ENCODE measurements at places on chromosomes 11 and 22.

- no peak for DNase-seq
Measured at GRCh38 chr11:118625976-118626375, 18.6 kb downstream of the PHLDB1 start.

DNA sequence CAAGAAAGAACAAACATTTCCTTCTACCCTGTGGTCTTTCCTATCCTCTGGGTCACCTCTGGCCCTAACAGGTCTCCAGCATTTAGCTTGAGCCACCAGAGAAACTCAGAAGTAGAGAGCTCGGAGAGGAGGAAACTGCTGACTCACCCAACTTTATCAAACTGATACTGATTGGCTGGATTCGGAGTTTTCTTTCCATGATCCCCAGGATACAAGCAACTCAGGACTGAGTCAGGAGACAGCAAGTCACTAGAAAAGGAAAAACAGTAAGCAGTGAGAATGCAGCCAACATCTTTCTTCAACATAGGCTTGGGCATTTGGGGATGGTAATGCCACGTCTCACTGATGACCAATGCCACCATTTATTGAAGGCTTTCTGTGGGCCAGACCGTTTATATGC lies 32.7 kb downstream of the THOC5 start:
- peak; percentile 36 for DNase-seq

- DNase-seq = no peak
Measured at GRCh38 chr22:27542602-27543001, 259.0 kb downstream of the MN1 start.

- no peak for DNase-seq
Measured at GRCh38 chr11:59923813-59924212, 14.4 kb upstream of the OOSP1 start.

DNA sequence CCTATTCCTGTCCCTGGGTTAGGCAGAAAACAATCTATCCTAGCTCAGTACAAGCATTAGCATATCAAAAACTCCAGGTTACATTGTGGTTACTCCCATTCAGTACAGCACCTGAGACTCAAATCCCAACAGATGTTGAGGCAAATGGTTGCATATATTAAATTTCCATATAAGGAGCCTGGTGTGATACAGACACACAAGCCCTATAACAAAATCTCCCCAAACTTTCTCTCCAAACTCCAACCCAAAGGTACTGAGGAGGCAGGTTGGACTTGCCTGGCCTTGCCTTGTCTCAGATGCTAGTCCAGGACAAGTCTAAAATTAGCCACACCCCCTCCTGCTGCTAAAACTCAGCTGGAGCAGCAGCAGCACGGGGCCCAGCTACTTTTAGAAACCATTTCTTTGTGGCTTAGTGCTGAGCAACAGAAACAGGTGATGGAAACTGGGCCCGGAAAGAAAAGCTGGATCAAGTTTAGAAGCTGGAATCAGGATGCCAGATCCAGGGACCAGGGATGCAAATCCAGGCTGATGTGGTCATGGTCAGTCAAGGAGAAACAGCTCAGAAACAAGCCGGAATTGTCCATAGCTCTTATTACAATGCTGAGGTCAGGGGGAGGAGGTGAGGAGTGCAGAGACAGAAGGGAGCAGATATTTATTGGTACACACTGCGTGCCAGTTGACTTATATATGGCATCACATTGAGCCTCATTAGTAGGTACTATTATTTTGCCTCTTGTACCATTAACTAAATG lies 73.7 kb upstream of the AMOTL1 start:
- no peak for DNase-seq

GRCh38 chr11:2650343-2650867 lies 49.4 kb downstream of the KCNQ1OT1 start:
- no peak for DNase-seq

- no peak for DNase-seq
Measured at GRCh38 chr22:50713571-50714056, 24.4 kb upstream of the ACR start.

DNA sequence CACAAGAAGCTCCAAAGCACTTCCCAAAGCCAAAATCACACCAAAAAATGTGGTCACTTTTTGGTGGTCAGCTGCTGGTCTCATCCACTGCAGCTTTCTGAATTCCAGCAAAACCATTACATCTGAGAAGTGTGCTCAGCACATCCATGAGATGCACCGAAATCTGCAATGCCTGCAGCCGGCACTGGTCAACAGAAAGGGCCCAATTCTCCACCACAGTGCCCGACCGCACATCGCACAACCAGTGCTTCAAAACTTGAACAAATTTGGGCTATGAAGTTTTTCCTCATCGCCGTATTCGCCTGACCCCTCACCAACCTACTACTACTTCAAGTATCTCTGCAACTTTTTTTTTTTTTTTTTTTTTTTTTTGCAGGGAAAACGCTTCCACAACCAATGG lies 89.9 kb upstream of the LUZP2 start:
- DNase-seq = no peak

GRCh38 chr11:133991101-133991500 lies 34.3 kb upstream of the IGSF9B start:
- no peak for DNase-seq

- DNase-seq = no peak
Measured at GRCh38 chr22:21766691-21767462, 31.3 kb upstream of the YPEL1 start.

DNA sequence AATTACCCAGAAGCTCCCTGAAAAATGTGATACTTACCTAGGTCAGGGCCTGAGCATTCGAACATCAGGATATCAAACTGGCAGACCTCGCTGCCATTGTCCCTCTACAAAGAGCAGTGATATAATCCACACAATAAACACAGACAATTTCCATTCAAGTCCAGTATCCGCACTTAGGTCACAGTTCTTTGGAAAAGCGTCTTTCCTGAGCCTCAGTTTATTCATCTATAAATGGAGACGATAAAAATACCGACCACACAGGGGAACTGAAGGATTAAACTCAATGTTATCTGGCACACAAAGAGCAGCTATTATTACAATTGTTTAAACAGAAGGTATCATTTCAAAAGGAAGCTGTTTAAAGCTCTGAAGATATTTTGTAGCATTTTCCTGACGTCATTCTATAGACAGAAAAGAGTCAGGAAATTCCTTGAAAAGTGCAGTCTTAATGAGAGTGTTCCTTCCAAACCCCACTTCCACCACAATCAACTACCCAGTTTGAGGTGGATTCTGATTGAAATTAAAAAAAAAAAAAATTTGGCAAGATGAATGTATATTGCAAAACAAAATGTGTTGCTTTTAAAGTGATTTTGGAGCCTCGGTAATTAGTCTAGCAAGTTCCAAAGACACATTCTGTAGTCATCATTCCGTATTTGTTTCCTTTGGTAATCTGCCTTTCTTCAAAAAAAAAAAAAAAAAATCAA lies 47.2 kb upstream of the IGSF9B start:
- no peak for DNase-seq

- DNase-seq = no peak
Measured at GRCh38 chr22:43921370-43921769, 2.2 kb upstream of the PNPLA3 start.

DNA sequence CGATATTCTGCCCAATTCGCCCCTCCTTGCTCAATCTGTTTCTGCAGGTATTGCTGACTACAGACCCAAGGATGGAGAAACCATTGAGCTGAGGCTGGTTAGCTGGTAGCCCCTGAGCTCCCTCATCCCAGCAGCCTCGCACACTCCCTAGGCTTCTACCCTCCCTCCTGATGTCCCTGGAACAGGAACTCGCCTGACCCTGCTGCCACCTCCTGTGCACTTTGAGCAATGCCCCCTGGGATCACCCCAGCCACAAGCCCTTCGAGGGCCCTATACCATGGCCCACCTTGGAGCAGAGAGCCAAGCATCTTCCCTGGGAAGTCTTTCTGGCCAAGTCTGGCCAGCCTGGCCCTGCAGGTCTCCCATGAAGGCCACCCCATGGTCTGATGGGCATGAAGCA lies 9.2 kb upstream of the SLC35E4 start:
- DNase-seq = no peak

DNA sequence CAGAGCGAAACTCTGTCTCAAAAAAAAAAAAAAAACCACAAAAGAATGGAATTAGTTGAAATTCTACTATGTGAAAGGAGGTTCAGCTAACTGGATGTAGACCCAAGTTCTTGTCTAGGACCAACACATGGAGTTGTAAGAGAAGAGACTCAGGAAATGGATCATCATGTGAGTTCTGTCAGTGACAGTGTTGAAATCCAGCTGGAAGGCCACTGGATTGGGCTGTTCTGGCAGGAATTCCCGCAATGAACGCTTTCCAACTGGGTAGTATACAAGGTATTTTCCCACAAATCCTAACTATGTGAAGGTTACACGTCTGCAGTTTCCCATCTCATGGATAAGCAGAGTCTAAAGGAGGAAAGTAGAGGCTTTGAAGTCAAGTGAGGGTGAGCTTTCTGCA lies 151.2 kb downstream of the MAML2 start:
- no peak for DNase-seq

DNA sequence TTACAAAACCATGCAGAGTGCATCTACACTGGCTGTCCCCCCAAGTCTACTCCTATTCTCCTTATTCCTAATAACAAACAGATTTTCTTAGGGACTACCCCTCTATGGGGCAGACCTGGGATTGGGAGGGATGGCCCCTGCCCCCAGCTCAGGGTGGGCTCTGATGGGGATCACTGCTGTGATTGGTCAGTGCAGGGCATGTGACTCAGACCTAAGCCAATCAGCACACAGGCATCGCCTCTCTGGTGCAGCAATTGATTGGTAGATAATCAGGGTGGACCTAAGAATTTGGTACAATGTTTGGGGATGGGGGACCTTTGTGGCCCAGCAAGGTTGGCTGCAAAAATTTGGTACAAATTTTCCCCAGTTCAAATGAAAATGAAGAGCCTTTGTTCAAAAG lies 57.2 kb upstream of the SHANK2 start:
- DNase-seq = no peak

- DNase-seq = no peak
Measured at GRCh38 chr11:67056267-67057204, at the start of gene RHOD. Gene RHOD, plus strand, starts transcription at chr11:67056847. Its CDS starts 56 bp downstream, at chr11:67056903.

- DNase-seq = no peak
Measured at GRCh38 chr22:50316114-50317065, 8.9 kb upstream of the PLXNB2 start.

DNA sequence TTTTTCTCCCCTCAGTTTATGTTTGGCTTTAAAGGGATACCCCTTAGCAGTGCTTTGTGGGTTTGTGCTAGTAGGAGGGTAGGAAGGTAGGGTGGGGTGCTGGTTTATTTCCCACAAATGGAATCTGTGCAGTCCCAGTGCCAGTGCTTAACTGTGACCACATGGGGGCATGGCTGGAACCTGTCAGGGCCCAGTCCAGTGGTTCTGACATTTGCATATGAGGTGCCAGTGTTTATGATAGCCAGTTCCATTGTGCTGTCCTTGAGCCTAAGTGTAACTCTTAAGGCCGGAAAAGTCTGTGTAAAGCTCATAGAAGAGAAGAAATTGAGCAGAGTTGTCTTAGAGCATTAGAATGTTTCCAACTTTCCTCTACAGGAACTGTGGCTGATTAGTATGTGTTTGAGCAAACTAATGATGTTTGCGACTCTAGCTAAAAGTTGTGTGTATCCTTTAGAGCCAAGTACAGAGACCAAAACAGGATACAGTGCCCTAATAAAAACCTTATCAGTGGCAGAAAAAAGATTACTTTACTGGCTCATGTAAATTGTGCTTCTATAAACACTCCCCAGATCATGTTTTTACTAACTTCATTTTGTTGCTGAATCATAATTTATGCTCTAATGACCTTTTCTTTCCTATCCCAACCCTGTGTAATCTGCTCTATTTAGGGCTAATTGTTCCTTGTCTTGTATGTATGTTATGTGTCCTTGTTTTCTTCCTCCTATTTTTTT lies 38.1 kb downstream of the DIXDC1 start:
- no peak for DNase-seq

GRCh38 chr11:72642043-72642883 lies 32.0 kb downstream of the PDE2A start:
- no peak for DNase-seq

DNA sequence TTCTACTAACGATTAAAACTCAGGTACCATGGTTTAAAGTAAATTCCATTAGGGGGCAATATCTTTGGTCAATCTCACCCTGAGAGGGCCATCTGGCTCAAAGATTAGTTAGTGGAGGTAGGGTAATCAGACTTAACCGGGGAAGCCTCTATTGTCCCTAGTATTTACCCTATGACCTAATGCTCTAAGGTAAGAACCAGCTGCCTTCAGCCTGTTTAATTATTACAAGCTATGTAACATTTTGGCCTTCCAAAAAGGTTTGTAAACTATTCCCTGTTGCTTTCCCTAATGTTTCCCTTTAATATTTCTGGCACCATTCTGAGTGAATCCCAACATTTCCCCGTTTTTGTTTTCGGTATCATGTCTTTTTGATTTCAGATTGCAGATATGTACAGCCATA lies 15.1 kb upstream of the GLYATL1 start:
- no peak for DNase-seq

GRCh38 chr11:64516226-64516625 lies 74.8 kb upstream of the SLC22A12 start:
- DNase-seq = no peak

DNA sequence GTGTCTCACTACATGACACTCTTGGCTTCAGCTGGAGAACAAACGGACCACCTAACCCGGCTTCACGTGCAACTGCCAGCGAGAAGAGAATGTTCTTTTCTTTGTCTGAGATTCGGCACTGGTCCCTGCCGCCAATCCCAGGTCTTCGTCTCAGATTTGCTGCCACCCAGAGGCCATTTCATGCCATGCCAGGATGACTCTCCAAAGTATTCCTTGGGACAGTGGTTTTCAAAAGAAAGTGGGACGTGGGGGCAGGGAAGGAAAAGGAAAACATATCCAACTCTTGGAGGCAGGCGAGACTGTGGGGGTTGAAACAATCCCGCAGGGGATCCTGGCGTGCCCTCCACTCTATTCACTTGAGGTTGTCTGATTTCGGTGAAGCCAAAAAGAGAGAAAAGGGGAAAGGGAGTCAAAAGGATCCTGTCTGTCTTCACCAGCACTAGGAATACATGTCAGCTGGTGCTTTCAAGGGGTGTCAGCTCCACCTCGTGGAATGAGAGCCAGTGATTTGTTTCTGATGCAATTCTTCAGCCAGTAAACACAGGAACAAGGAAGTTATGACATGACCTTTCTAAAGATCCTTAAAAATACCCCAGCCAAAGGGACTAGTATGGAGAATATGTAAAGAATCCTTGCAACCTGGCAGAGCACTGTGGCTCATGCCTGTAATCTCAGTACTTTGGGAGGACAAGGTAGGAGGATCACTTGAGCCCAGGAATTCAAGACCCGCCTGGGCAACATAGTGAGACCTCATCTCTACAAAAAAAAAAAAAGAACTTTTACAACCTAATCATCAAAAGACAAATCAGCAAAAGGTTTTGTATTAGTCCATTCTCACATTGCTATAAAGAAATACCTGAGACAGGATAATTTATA lies 41.0 kb upstream of the APLNR start:
- DNase-seq = peak; percentile 51

DNA sequence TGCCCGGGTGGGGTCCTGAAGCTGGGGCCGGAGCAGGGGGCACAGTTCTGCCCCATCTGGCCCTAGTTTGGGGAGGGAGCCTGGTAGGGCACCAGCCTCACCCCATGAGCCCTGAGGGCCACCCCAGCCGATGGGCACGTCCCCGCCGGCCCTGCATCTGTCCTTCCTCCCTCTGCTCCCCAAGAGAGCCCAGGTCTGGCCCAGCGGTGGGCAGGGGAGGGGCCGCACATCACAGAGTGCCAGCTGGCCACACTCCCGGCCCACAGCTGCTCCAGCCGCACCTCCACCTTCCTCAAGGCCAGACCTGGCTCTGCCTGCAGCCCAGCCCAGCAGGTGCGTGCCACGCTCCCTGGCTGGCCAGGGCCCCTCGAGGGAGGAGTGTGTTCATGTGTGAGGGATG lies 21.6 kb downstream of the BRSK2 start:
- DNase-seq = no peak

All from retinal pigment epithelial cell (primary cell).